ENCODE measurements at places on chromosomes 7 and 10. TPM values are rescaled to one million over a fixed set of nuclear protein-coding genes. Genes with fewer than 3 reads are reported as not detected.

DNA sequence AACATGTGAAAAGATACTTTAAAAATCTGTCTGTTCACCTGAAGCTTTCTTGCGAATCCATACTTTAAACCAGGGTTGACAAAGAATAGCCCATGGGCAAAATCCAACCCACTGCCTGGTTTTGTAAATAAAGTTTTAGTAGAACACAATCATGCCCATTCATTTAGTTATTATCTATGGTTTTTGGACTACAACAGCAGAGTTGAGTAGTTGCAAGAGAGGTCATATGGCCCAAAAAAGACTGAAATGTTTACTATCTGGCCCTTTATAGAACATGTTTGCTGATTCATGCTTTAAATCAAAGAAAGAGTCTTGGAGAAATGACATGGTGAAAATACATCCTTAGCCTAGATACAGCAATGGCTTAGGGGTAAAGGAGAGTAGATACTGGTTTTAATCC, 356.2 kb downstream of the RNLS start:
- no peak for DNase-seq

GRCh38 chr10:50271564-50272250, 20.4 kb upstream of the ASAH2 start:
- no peak for DNase-seq

DNA sequence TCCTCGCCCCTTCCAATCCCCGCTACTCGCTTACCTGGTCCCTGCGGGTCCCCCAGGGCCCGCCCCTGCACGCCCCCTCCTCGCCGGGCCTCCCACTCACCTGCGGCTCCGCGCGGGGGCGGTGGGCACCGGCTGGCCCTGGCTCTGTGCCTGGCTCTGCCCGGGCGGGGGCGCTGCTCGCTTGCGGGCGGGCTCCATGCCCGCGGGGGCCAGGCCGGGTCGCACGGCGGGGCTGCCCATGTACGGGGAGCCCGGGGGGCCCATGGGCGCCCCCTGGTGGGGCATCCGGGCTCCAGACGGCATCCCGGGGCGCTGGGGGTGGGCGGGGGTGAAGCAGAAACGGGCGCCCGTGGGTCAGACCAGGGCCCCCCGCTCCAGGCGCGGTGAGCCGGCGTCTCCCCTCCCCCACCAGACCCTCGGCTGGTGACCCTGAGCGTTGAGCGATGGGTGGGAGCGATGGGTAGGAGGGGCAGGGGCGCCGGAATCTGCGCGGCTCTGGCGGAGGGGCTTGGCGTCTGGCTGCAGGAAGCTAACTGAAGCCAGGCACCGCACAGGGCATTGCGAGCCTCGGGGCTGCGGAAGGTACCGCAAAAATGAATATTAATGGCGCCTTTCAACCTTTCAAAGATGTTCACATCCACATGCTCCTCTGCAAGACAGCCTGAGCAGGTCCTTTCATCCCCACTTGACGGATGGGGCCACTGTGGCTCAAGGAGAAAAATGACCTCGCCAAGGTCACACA, 3.0 kb downstream of the SMARCD3 start:
- no peak for DNase-seq

DNA sequence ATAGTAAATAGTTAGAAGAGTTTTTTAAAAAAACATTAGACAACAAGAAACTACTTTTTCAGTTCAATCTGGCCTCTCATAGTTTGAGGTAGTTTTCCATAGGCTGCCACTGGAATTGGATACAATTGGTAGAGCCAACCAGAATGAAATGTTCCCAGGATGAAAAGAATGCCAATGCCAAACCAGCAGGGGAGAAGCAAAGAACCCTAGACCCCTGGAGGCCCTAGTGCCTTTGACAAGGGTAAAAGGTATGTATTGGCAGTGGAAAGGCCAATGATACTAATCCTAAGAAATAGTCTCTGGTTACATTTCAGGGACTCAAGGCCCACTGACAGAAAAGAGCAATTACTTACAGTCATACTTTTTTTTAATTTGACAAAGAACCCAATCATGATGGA, 77.4 kb upstream of the SEM1 start:
- no peak for DNase-seq

GRCh38 chr7:130332259-130333053, 12.2 kb upstream of the CPA5 start:
- no peak for DNase-seq

GRCh38 chr7:45359250-45359649, 201.7 kb downstream of the RAMP3 start:
- DNase-seq = no peak

- no peak for DNase-seq
Measured at GRCh38 chr10:113879691-113880090, 25.2 kb downstream of the NHLRC2 start.

- DNase-seq = no peak
Measured at GRCh38 chr10:120432209-120432608, 24.8 kb upstream of the PLPP4 start.

- DNase-seq = no peak
Measured at GRCh38 chr7:25926891-25927625, 224.9 kb upstream of the NFE2L3 start.

The ADCY1 gene
- polyA plus RNA-seq = 12.0 TPM

The CDHR1 gene
- 1.0 TPM for polyA plus RNA-seq

The TRIM73 gene
- polyA plus RNA-seq = 5.2 TPM

The SPDYE5 gene
- 5.5 TPM for polyA plus RNA-seq

The CLEC5A gene
- polyA plus RNA-seq = 0.28 TPM

The TUBB8 gene
- polyA plus RNA-seq = not detected

Measured in hindlimb muscle (tissue), 1 donor.